Bone marrow (tissue), 2 donors: ENCODE measurements at places on chromosomes 12 and 14.

DNA sequence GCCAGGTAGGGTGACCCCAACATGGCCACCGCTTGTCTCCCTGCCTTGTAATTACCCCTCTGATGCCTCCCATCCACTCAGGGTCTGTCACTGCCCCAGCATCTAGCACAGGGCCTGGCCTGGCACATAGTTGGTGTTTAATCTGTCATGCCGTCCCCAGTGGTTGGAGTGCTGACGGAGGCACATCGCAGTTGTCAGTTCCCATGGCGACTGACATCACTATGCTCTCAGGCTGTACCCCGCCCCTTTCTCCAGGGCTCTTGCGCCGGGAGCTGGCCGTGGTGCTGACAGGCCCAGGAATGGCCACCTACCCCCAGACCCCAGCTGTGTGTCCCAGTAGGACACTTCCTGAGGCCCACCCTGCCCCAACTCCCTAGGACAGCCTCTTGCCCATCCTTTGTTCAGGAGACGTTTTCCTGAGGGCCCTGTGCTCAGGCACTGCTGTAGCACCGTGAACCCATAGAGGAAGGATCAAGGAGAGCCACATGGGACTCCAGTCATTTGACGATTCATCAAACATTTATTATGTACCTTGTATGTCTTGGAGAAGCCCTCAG is 23.0 kb downstream of the FAM222A start:
- DNase-seq, result no peak

GRCh38 chr14:64857979-64858744 is 21.5 kb downstream of the SPTB start:
- DNase-seq, result no peak

DNA sequence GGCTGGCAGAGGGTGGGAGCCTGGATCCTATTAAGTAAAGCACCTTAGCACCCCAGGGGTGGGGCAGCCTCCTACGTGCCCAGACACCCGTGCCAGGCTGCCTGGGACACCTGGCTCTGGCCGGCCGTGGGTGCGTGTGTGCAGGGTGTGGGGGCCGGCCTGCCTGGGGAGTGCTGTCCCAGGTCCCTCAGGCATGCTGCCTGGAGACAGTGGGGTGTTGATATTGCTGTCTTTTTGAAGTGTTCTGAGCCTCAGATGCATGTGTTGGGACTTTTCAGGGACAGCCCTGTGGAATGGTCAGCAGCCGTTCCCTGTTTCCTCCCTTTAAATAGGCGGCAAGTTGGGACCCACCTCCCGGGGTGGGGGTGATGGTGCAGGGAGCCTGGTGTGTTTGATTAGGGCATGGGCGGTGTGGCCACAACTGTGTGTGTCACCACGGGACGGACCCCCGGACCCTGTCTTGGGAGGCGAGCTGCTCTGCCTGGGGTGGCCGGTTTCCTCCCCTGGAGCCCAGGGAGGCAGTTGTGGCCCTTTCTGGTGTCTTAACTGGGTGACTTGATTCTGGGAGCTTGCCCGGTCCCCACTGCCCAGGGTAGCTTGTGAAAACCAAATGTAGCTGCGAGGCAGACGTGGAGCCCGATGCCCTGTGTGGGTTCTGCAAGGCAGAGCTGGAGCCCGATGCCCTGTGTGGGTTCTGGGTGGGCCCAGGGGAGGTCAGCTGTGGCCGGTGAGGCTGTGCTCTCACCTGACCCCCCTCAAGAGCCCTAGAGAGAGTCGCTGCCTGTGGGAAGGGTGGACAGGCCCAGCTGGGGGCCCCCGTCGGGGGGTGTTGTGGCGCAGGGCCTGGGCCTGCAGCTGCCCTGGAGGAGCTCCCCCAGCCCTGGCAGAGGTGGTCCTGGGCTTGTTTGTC is 8.2 kb downstream of the ULK1 start:
- DNase-seq, result no peak

DNA sequence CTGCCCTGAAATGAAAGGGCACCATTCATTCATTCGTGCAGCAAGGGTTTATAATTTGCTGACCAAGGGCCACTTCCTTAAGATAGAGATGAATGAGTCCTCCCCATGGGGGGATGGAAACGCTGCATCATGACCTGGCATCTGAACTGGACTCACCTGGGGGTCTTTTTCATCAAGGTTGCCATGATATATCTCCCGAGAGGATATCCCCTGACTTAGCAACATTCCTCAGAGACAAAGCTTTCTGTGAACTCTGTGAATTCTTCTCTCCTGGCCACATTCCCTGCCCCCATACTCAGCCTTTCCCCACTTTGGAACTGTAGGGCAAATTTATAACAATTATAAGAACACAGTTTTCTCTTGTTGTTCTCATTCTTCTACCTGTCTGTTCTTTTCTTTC is 30.8 kb downstream of the SRRM4 start:
- no peak for DNase-seq

DNA sequence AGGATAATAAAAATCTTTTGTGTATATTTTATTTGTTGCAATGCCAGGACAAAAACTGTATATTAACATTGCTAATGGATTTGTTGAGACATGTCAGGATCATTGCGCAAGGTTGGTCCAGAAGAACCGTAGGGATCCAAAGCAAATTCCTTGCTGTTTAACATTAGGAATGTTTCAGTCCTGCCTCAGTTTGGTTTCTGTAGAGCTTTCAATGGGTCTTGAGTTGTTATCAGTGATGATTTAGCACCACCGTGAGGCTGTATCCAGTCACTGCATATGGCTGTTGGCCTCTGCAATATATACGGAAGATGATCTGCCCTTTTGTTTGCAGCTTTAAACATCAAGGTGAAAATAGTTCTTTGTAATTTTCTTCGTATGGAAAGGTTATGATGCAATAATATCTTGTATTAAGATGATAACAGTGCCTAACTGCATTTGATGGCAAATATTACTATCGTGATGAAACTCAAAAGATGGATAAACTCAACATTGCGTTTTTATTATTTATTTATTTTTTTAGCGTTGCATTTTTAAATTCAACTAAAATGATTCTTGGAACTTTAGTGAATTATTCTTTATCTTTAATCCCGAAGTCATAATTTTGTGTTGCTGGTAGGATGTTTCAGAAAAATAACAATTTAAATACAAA is 231.2 kb downstream of the AKAP6 start:
- no peak for DNase-seq

DNA sequence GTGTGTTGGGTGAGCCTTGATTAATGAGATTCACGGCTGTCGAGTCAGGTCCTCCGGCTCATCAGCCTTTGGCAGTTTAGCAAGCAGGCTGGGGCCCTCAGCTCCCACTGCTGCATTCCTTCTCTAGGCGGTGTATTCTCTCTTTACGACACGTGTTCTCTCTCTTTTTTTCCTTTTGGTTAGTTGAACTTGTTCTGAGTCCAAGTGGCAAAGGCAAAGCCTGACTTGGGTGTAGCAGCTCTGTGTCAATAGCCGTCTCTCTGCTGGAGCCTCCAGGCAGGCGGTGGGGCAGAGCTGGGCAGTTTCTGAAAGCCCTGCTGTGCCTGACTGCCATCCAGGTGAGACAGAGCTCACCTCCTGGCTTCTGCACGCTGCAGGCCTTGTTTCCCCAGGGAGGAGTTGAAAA is 46.6 kb downstream of the SUSD6 start:
- DNase-seq, result no peak

- no peak for DNase-seq
These were observed 99.6 kb downstream of the TSPAN9 start for GRCh38 chr12:3176754-3177153.

GRCh38 chr14:72607386-72608130 is 286.3 kb downstream of the DPF3 start:
- DNase-seq, result no peak

- DNase-seq, result no peak
These were observed 50.3 kb downstream of the DAD1 start for GRCh38 chr14:22538671-22539228.
